Hindlimb muscle (tissue), 1 donor: ENCODE measurements at places on chromosomes 1 and 21.

DNA sequence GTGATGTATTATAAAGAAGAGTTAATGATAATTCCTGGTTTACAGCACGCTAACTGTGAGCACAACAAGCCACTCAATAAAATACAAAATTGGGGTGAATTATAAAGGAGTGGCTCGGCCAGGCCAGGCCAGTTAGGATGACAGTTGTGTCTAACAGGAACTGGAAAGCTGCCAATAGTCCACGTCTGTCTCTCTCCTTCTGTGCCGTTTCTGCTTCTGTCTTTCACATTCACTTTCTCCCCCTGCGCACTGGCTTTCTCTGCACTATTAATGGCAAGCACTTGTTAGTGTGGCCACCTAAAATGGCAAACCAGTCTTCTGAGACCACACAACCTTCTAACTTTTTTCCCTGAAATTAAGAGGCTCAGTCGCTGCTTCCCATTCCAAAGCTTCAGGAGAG lies 394.3 kb downstream of the NTNG1 start:
- DNase-seq = no peak

DNA sequence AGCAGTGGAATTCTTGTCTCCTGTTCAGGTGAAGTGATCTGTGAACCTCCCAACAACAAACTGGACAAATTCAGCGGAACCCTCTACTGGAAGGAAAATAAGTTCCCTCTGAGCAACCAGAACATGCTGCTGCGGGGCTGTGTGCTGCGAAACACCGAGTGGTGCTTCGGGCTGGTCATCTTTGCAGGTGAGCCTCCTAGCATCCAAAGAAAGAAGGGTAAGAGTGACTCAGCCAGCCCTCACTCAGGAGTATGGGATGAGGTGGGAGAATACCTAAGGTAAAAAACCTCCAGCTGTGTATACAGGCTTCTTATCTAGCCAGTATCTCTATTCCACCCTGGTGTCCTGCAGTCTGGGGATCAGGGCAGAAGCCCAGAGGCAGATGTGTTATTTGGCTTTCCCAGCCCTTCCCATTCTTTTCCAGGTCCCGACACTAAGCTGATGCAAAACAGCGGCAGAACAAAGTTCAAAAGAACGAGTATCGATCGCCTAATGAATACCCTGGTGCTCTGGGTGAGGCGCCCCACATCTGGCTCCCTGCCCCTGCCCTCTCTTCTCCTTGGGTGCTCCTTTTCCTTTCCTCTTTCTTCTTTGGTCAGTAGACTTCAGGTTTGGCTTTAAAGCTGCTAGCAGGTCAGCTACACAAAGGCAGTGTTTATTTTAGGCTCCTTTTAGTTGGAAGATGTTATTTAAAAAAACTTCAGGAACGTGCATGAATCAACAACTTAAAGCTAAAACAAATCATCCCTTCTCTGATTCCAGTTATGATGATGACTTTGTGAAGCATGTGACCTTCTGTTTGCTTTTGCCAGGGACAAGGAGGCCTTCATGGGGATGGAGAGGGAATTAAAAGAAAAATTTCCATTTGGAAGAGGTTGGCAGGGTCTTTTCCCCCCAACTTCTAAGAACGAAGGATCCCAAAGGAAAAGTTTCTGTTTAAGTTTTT lies 9.0 kb downstream of the ATP8B2 start:
- DNase-seq = no peak

GRCh38 chr1:172386046-172386445 lies 34.4 kb upstream of the C1orf105 start:
- no peak for DNase-seq

DNA sequence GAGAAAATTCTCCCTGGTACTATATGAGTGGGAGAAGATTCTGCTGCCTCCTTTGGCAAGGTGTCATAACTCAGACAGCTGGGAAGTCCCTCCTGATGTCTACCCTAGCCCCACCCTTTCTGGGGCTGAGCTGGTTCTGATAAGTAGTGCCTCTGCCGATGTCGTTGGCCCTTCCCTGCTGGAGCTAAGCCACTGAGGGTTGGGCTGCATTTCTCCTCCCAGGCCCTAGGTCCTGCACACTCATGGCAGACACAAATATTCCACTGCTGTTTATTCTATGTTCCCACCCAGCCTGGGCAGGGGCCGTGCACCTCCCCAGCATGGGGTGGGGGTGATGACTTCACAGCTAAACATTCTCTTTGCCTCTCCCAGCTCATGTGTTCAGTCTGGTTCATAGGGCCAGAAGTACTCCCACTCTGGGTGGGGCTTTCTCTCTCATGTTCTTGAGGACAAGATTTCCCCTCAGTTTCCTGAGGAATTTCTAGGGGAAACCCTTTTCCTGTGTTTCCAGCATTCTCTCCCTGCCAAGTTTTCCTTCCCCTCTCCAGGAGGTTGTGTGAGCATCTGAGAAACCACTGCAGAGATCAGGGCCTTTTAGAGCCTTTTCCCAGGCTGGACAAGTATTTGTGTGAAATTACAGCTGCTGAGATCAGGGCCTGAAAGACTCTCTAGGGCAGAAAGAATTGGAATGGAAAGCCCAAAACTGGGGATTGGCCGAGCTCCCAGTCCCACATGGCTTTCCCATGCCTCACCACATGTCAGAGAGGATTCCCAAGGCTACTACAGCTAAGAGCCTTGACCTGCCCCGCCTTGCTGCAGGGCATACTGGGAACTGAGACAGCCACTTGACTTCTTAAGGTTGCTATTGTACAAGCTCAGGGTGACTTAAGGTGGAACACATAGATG lies 66.2 kb downstream of the ATP2B4 start:
- DNase-seq = peak; percentile 86

- no peak for DNase-seq
These were observed 14.1 kb upstream of the ZBTB40 start for GRCh38 chr1:22437573-22437972.

- no peak for DNase-seq
These were observed 40.8 kb upstream of the NEXN start for GRCh38 chr1:77847621-77848080.
